Activated CD4-positive, alpha-beta T cell treated with anti-CD3 and anti-CD28 coated beads, Interleukin-2, amount 10 ng/mL, durations not matched to agents 24 days and 14 days (primary cell): ENCODE measurements at places on chromosomes 7 and 10. TPM values are rescaled to one million over a fixed set of nuclear protein-coding genes. Genes with fewer than 3 reads are reported as not detected.

Gene SMKR1
- total RNA-seq: 5.9 and 6.1 TPM in 2 replicates

Gene HOXA9
- not detected in 2 replicates for total RNA-seq

Gene CTAGE4
- total RNA-seq: 0.56 and 1.1 TPM in 2 replicates

Gene UCN3
- total RNA-seq: not detected in 2 replicates

Gene SLC16A12
- not detected in 2 replicates for total RNA-seq

Gene BBIP1
- 26.3 and 31.1 TPM in 2 replicates for total RNA-seq

Gene TCERG1L
- not detected in 2 replicates for total RNA-seq

Gene SLC13A1
- total RNA-seq: not detected in 2 replicates

Gene ASB10
- total RNA-seq: not detected in 2 replicates

Gene LRIT1
- total RNA-seq: not detected in 2 replicates

Gene PLXDC2
- not detected in 2 replicates for total RNA-seq
